GM04504 (cell line): ENCODE measurements at places on chromosomes 5 and 9.

DNA sequence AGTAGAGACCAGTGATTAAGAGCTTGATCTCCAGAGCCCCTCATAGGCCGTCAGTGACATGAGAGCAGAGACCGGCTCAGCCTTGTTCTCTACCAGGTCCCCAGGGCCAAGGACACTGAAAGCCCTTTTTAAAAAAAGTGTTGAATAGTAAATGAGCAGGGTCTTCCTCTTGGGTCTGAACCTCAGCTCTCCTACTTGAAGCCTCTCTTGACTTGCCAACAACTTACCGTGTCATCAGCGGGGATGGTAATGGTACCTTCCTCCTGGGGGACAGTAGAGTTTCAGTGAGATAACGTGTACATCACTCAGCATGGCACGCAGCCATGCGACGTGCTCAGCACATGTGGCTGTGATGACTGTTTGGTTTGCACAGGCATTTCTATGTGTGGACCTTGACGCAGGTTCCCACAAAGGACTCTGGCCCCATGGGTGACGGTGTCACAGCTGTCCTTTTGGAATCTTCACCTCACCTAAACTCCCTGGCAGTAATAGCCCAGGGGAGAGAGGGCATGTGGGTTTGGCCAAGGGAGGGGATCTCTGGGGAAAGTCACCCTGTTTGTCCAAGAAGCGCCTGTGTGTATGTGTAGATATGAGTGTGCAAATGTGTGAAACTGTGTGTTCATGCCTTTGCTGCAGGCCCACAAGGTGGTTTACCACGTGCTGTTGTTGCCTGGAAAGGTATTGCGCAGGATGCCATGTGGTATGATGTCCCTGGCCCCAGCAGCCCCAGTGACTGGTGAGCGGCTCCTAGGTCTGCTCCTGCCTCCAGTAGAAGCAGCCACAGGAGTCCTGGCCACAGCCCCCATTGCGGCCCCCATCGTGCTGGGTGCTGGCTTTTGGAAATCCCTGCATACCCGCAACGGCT, 18.7 kb downstream of the ERGIC1 start:
- no peak for DNase-seq

DNA sequence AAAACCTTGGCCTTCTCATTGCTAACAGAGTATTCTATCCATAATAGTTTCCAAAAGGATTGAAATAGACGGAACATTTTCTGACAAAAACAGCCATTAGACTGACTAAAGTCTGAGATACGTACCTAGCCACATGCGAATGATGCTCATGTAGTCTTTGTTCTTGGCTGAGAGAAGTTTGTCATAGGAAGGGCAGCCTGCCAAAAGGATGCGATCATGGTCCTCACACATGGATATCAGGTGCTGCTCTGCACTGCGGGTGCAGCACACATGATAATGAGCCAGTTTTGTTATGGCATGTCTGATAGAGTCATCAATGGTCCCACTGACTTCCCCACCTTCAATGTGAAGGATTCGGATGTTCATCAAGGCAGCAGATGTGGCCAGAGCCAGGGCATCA, 12.3 kb downstream of the GNE start:
- no peak for DNase-seq

- no peak for DNase-seq
Measured at GRCh38 chr5:17882760-17883488, 248.7 kb downstream of the TAF11L14 start.

- DNase-seq, result no peak
Measured at GRCh38 chr5:119626086-119626485, 3.3 kb upstream of the FAM170A start.

DNA sequence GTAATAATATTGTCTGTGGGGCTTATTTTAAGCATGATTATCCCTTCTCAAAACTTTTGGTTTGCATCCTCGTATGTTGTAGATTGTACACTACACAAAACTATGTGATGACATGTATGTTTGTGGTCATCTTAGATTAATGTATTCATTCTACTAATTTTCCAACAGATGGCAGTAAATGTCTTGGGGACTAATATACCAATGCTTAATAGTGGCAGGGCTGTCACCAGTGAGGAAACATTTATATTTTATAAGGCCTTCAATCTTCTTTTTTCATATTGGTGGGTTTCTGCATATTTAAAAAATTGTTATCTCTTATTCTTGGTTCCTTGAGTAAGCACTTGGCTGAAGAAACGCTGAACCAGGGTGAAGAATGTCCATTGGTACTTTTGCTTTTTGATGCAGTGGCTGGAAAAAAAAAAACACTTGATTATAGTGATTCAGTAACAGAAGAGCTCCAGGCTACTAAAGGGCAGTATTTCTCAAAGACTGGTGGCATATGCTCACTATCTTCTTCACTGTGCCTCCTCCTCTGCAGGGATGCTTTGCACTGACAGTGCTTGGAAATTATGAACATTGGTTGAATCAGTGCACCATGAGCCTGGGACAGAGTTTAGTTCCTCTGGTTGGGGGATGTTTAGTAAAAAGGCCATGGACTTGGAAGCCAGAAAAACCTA, 530.3 kb downstream of the RASEF start:
- no peak for DNase-seq

DNA sequence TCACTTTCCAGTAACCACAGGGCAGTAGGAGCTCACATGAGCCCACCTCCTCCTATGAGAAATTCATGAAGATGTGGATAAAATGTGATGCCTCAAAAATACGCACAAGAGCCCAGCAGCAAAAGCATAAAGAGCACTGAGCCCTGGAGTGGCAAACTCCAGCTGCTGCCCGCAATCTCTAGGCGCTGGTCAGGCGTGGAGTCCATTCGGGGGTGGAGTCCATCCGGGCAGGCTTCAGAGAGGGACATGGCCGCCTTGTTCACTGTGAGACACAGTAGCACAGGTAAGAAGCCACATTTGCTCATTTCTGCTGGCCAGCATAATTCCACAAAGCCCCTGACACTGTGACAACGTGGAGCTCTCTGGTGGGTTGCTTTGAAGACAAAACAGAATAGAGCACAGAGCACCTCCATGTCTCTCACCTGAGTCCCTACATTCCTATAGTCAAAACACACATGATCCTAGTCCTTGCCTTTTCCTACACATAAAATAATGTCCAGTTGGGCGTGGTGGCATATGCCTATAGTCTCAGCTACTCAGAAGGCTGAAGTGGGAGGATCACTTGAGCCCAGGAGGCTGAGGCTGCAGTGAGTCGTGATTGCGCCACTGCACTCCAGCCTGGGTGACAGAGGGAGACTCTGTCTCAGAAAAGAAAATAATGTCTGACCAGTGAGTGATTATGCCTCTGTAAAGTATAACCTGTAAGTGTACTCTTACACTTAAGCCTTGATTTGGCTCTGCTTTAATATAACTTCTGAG, 365.2 kb downstream of the GADD45G start:
- no peak for DNase-seq

DNA sequence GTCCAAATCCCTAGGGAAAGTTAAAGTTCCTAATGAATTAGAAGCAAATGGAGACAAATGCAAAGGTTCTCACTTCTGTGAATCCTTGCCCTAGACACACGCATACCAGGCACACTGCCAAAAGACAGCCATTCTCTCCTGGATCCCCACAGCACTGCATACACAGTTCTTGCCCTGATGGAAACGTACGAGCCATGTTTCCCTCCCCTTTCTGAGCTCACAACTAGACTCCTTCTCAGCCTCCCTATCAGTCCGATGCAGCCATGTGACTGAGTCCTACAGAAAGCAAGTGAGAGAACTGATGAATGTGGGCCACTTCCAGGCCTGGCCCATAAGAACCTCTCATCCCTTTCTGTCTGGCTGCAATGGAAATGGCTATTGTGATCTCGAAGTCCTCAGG, 92.0 kb downstream of the ZNF608 start:
- no peak for DNase-seq
